Left kidney (tissue), 8 donors: ENCODE measurements at places on chromosomes 3 and 15.

- DNase-seq: no peak
Measured at GRCh38 chr3:182954553-182955235, 25.6 kb downstream of the DCUN1D1 start.

DNA sequence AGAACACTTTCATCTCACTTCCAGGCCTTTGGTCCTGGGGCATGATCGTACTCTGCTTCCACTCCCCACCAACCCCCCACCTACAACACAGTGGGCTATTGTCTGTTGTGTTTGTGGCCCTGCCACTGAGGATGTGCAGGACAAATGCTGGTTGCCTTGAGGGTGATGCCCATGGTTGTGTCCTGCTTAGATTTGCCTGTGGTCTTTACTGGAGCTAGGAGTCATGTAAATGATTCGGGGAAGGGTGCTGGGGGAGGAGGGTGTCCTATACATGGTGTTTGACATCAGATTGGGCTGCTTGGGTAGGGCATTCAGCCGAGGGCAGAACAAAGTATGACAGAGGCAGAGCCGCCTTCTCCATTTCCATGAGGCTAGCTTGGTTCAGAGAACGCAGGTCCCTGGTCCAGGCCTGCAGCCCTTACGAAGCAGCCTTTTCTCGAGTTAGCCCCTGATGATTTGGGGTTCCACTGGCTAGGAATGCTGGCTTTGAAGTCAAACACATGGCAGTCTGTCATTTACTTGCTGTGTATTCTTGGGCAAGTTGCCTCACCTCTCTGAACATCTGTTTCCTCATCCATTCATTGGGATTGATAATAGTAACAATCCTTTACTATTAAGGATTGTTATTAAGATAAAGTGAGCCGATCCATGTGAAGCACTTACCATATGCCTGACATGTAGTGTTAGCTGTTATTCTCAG is 6.9 kb downstream of the CORO2B start:
- DNase-seq: no peak

GRCh38 chr15:50181201-50181968 is 611 bp upstream of the SLC27A2 start:
- DNase-seq: no peak

- DNase-seq: no peak
Measured at GRCh38 chr3:138296639-138297038, 33.0 kb downstream of the NME9 start.

DNA sequence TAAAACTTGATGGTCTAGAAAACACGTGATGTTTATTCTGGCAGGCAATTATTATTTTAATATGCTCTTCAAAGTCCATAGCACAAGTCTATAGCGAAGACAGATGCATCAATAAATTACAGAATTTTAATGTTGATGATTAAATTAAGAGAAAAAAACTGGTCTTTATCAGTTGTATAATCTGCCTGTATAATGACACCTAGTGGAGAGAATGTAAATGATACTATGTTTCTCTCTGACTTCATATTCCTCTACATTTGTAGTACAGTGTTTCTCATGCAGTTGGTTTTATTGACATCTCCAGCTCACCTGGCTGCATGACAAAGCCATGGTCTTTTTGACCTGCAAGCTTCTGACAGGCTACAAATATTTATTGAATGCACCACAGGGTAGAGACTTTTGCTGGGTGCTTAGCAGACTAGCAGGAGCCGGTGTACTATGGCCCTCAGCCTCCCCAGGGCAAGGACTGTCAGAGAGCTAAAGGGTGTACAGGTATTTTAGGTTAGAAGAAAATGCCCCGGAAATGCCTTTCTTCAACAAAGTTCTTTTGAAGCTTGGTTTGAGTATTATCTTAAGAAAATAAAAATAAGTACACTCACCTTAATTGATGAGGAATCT is 289.9 kb downstream of the GAP43 start:
- no peak for DNase-seq
